ENCODE measurements at places on chromosomes 1 and 21.

GRCh38 chr1:58994664-58995063 is 210.8 kb upstream of the JUN start:
- DNase-seq, result no peak

DNA sequence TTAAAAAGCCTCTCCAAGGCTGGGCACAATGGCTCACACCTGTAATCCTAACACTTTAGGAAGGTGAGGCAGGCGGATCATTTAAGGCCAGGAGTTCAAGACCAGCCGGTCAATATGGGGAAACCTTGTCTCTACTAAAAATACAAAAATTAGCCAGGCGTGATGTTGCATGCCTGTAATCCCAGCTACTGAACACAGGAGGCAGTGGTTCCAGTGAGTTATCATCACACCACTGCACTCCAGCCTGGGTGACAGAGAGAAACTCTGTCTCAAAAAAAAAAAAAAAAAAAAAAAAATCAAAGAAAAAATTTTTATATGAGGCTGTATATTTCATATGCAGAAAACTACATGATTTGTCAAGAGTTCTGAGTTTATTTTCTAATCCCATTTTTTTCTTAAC is 1107.1 kb upstream of the TMPRSS15 start:
- no peak for DNase-seq

DNA sequence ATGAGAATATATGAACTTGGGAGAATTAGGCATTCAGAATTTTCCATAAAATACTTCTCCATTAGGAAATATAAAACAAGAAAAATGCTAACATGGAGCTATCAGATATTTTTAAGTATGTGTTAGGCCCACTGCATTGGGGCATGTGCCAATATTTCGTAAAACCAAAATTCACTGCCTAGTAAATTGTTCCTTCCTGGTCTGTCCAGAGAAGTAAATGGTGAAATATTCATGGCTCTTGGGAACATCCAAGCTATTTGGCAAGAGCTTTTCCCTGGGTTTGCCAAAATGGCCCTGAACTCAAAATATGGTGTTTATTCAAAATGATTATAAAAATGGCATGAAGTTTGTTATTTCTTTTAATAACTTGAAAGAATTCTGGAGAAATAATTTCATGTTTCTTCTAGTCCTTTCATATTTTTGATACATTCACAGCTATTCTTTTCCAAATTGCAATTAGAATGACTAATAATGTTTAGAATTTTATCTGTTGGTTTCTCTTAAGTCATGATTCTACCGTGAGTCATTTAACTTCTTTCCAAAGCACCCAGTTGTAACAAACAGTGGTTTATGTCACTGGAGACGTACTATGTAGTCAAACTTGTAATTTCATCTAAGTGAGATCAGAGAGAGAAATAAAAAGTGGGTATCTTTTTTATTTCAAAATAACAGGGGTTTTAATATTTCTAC is 25.7 kb upstream of the SLC19A2 start:
- DNase-seq, result peak; percentile 61

GRCh38 chr1:83554174-83554573 is 444.8 kb downstream of the TTLL7 start:
- DNase-seq, result no peak

DNA sequence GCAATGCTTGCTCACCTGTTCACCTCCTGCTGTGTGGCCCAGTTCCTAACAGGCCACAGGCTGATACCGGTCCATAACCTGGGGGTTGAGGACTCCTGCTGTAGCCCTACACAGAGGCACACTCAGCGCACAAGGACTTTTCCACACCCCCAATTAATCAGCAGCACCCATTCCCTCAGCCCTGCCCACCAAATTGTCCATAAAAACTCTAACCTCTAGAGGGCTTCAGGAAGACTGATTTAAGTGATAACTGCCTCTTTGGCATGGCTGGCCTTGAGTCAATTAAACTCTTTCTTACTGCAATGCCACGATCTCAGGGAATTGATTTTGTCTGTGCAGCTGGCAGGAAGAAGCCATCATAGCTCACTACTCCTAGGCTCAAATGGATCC is 71.3 kb upstream of the MUTYH start:
- DNase-seq, result no peak

- DNase-seq, result no peak
These were observed 21.9 kb downstream of the IGFN1 start for GRCh38 chr1:201212461-201213055.

GRCh38 chr21:38467911-38468310 is 30.4 kb downstream of the ERG start:
- DNase-seq, result no peak

DNA sequence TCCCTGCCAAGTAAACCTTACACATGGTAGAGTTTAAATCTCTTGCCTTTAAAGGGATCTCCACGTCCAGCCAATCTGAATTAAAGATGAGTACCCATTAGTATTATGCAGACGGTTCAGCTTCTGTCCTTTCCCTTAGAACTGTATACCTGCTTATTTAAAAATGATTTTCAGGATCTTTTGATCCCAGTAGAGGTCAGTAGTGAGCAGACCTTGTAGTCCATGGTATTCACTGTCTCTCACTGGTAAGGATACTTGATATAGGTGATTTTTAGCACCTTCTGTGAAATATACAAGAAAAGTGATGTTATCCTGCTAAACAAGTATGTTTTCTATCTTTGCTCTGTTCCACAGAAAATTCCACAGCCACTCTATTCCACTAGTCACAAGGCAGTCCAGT is 1211.6 kb upstream of the ADGRL4 start:
- peak; percentile 39 for DNase-seq

DNA sequence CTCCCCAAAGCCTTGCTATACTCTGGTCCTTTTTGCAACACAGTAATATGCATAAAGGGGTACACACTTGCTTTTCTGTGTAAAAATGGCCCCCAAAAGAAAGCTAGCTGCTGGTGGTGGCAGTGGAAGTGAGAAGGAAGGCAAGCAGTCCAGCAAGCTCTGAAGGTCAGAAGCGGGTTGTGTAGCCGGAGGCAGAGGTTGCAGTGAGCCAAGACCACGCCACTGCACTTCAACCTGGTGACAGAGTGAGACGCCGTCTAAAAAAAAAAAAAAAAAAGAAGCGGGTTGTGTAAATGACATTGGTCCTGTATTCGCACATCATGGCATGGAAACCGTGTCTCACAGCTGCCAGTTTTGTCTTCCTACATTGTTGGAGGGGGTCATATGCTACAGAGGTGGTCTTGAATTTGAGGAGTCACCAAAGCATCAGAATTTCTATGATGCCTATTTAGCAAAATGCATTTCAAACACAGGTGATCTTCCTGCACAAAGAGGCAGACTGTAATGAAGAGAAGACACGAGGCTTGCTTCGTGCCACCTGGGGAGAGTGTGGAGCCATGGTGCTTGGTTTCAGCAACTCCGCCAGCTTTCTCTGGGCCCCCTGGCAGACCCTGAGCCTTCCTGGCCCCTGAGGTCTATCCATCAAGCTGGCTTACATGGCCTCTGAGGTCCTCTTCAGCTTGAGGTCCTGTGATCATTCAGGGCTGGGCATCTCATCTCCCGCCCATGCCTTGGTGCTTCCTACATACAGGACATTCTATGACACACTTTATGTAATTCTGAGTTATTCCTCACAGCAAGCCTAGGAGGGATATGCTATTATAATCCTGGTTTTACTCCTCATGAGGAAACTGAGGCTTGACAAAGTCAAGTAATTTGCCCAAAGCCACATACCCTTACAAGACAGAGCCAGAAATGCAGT is 71.0 kb downstream of the TOMM20 start:
- no peak for DNase-seq

GRCh38 chr1:180911640-180912191 is 981 bp upstream of the KIAA1614 start:
- no peak for DNase-seq

DNA sequence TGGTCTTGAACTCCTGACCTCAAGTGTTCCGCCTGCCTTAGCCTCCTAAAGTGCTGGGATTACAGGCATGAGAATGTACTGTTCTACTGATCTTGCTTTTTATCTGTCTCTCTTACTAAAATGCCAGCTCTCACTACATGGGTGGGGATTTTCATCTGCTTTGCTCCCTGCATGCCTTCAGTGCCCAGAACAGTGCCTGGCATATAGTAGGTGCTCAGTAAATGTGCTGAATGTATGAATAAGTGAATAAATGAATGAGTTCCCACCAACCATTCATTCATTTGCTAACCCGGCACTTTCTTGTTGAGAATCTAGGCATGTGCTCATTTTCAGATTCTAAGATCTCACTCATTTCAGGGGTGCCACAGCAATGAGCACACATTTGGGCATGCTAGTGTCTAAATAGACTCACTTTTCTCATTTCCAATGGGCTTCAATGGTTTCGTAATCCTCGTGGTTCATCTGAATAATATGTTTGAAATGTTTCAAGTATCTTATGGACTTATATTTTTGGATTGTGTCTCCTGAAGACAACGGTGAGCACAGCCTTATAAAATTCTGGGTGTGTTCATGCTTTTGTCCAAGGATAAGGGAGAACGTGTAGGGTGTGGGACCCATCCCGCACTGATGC is 7.6 kb downstream of the DHRS3 start:
- DNase-seq, result no peak

DNA sequence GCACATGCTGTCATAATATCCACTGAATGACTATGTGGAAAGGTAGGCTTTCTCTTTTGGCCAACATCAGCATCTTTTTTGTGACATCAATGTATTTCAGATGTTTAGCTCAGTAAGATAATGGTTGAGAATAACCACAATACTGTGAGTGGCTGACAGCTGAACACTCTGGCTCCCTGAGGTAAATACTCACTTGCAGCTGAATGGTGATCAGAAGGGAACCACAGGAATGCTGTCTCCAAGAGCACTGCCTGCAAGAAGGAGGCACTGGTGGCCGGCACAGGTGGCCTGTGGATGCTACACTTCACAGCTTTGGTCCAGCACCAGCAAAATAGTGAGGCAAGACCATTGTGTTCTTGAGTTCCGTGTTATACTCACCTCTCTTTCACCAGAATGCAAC is 118.7 kb upstream of the PPM1J start:
- no peak for DNase-seq

DNA sequence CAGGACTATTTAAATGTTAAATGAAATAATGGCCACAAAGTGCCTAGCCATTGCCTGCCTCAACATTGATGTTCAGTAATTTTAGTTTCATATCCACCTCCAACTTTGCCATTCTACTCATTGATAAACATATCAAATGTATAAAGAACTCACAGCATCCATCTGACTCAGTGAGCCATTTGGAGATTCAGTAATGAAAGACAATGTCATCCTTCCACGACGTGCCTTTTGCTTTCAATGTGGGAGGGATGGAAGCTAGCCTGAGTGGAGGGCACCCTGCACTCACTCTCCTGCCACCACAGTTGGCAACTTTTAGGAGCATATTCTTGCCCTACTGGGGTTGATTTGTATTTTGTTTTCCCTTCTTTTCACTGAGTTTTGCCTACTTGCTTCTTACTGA is 151.5 kb downstream of the GLUL start:
- no peak for DNase-seq

GRCh38 chr1:175221557-175222175 is 29.1 kb upstream of the KIAA0040 start:
- DNase-seq, result no peak

- DNase-seq, result no peak
These were observed 108.7 kb downstream of the ENAH start for GRCh38 chr1:225544263-225544662.

GRCh38 chr1:44359234-44359935 is 4.3 kb upstream of the ERI3 start:
- DNase-seq, result no peak

DNA sequence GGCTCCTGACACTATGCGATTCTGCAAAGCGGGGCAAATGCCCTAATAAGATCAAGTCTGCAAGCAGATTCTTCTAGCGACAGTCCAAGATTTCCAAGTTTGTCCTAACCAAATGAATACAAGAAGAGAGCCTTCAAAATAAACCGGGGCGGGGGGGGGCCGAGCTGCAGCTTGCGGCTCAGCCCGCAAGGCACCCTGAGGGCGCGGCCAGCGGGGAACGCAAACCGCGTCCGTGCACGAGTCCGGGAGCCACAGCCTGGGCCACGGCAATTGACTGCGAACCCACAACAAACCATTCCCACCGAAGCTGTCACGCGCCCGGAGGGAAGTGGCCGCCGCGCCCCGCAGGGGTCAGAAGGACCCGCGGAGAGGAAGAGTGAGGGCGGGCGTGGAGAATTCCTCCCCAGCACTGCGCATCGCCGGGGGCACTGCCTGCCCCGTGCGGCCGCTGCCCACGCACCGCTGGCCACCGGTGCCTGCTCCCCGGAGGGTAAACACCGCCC is 687 bp downstream of the TGFBR3 start:
- DNase-seq, result no peak

DNA sequence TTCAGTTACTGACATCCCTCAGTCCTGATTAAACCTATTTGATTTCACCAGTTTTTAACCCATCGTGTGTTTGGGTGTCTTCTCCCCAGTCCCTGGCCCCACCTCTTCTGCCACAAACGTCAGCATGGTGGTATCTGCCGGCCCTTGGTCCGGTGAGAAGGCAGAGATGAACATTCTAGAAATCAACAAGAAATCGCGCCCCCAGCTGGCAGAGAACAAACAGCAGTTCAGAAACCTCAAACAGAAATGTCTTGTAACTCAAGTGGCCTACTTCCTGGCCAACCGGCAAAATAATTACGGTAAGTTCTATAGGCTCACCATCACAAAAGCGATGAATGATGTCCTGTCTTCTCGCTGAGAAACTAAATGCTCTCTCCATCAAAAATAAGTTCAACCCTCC is 28.7 kb downstream of the NBPF3 start:
- DNase-seq, result no peak

- DNase-seq, result no peak
These were observed 81.0 kb downstream of the RGS7 start for GRCh38 chr1:241275981-241276380.

DNA sequence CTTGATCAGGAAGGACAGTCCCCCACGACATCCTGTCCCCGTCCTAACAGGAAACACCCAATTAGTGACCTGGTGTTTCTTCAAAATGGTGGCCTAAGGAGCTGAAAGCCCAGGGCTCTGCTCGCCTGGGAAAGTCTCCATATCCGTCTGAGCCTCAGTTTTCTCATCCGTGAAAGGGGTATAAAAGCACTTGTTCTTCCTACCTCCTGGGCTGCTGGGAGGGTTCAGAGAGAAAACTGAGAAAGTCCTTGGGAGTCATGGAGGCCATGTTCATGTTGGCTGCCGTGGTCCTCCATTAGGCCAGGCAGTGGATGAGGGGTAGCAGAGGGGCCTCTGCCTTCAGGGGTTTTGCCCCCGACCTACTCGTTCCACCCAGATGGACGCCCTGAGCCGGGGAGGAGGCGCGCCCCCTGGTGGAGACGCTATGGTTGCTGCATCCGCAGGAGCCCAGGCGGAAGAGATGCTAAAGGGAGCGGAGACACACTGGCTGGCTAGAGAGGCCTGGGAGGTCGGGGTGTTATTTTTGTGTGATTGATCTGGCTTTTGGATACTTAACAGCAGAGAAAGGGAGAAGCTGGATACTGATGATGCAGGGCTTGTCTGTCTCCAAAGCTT is 113.5 kb downstream of the PRDM2 start:
- DNase-seq, result no peak

- no peak for DNase-seq
These were observed 177.3 kb upstream of the ETV3 start for GRCh38 chr1:157315544-157315943.

GRCh38 chr1:211684791-211685190 is 9.4 kb upstream of the NEK2 start:
- DNase-seq, result no peak
